H4 (cell line): ENCODE measurements at places on chromosomes 11 and 22.
A peak's percentile ranks its signal among the peaks of the same experiment; 100 is the strongest.

GRCh38 chr22:45934659-45935341, 42.2 kb downstream of the WNT7B start:
- peak; percentile 71 for DNase-seq

DNA sequence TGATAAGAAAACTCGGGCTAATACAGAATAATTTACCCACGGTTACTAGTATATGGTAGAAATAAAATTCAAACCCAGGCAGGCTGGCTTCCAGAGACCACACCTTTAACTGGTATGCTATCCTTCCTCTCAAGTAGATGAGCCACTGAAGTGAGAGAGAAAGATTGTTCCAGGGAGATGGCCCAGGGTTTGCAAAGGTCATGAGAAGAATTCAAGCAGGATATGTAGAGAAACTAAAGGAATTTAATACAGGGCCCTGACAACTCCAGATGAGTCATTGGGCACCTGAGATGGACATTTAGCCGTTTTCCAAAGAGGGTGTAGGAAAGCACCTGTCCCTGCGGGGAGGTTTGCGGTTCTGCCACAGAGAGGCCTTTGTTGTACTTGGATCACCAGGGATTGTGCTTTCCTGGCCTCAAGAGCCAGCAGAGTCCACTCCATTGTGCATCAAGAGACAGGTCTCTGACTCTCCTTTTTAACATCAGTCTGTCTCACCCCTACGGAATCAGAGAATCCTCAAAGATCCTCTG, 152.7 kb upstream of the BLID start:
- no peak for DNase-seq

DNA sequence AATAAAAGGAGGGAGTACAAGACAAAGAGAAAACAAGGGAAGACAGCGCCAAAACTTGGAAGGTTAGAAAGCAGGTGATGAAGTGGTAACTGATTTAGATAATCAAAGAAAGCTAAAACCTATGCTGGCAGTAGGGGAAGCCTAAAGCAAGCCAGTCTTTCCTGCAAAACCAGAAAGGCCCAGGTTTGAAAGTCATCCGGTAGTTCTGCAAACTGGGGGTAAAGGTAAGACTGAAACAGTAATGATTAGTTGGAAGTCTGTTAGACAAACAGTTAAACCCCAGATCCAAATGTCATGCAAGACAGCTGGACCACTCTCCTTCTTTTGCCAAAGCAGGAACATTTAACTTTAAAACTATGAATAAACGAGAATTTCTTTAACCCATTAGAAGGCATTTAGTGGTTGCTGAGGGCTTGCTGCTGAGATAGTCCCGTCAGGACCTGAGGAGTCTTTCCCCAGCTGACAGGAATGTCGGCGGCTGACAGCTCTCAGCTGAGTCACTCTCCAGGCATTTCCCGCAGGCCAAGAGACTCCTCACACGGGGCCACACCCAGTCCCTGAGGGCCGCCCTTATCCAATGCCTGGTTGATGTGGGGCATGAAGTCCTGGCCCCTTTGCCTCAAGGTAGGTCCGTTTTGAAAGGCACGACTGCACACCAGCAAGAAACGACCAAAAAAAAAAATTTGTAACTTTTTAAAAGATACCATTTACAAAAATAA, 36.3 kb upstream of the CFAP300 start:
- DNase-seq = peak; percentile 71

GRCh38 chr11:12701811-12702592, 27.8 kb downstream of the TEAD1 start:
- DNase-seq = no peak

DNA sequence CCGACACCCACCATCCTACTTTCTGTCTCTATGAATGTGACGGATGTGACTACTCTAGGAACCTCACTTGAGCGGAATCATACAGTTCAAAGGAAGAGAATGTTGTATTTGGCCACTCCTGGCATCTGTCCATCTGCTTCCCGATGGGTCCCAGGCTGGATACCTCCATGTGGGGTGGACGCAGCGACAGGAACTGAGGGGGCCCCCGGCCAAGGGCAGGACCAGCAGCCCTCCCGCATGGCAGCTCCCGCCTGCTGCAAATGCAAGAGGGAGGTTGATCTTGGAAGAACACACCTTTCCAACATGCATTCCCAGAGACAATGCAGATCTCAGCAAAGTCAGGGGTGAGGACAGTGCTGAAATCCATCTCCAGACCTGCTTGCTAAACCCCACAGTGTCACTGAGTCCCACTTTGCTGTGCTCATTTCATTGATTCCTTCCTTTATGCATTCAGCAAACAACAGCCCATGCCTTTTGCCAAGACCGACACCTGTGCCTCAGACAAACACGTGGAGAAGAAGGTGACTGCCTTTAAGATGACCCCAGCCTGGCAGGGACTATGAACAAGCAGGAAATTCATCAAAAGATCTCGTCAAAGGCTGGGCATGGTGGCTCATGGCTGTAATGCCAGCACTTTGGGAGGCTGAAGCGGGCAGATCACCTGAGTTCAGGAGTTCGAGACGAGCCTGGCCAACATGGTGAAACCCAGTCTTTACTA, 246.2 kb downstream of the CTTN start:
- no peak for DNase-seq

DNA sequence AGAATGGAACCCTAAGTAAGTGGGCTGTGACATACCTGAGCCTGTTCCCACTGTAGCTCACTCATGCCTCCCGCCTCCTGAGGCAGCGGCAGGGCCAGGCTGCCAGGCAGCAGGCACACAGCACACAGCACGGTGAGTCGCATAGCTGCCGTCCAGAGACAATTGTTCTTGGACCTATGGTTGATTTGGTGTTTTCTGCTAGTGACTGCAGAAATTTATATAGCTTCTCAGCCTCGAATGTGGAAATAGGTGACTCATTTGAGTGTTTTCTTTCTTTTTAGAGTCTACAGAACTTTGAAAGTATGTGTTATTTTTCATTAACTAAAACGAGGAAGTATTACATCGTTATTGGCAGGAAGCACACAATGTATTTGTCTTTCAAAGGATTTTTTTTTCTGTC, at the start of gene MMP7:
MMP7 (minus strand) TSS at position 190 of the 400 bp plus-strand sequence; CDS start at position 143, 47 bp downstream.
- DNase-seq = peak; percentile 20

GRCh38 chr11:57370251-57370650, 10.7 kb downstream of the PRG3 start:
- DNase-seq = no peak

DNA sequence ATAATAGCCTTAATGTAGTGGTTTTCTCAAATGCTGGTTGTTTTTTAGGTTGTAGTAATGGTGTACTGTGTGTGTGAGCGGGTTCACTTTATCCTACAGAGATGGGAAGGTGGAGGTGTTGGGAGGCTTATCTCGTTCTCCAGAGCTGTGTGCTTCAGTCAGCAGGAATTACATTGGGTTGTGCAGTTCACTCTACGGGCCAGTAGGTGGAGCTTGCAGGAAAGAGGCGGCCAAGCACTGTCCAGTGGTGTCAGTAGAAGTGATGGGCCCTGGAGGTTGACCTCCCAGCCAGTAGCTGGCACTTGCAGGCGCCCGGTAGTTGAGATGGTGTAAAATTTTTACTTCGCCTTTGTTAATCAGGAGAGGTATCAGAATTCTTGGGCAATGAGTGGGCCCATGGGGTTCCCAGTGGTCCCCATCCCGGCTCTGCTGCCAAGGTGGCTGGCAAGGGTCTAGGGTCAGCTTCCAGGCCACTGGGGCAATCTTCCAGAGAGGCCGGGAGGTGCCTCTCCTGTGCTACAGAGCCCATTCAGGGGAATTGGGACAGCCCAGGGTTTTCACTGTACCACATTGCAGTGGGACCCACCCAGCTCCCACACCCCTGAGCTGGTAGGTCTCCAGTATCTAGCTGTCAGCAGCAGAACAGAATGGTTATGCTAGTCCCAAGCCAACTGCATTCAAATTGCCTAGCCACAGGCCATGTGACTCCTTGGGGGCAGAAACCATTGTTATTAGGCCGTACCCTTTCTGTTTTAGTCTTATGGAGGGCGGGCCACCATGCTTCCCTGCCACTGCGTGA, 43.9 kb downstream of the BIRC2 start:
- DNase-seq = peak; percentile 56

GRCh38 chr11:133579165-133580031, 47.1 kb upstream of the OPCML start:
- DNase-seq = no peak

GRCh38 chr22:27134315-27134701, 476.9 kb downstream of the MIAT start:
- DNase-seq = peak; percentile 68

- no peak for DNase-seq
Observed at GRCh38 chr22:32917577-32918354, 116.3 kb downstream of the TIMP3 start.
